Ovary (tissue), 10 donors: ENCODE measurements at places on chromosomes 11 and 22. TPM values are rescaled to one million over a fixed set of nuclear protein-coding genes. Genes with fewer than 3 reads are reported as not detected.

GRCh38 chr11:32963721-32964120, 52.0 kb upstream of the DEPDC7 start:
- no peak overlapping the region for H3K27ac ChIP-seq
- no peaks in the 10 kb centered on the region for H3K27me3 ChIP-seq
- H3K4me1 ChIP-seq = no peaks in the 10 kb centered on the region
- no peak for DNase-seq
- H3K4me3 ChIP-seq = no peak overlapping the region

HTR3B gene
- not detected for total RNA-seq

SCGB1D2 gene
- 10.9 TPM for total RNA-seq

- no peak overlapping the region for H3K27ac ChIP-seq
- H3K4me1 ChIP-seq = no peaks in the 10 kb centered on the region
- no peaks in the 10 kb centered on the region for H3K36me3 ChIP-seq
- no peak for DNase-seq
- no peak overlapping the region for H3K4me3 ChIP-seq
- no peaks in the 10 kb centered on the region for H3K27me3 ChIP-seq
Observed at GRCh38 chr22:44211946-44212930, 31.5 kb downstream of the PARVG start.
